Osteoblast (primary cell): ENCODE measurements at places on chromosomes 5 and 9. TPM values are rescaled to one million over a fixed set of nuclear protein-coding genes. Genes with fewer than 3 reads are reported as not detected.

GRCh38 chr5:98750693-98751092 lies 22.8 kb upstream of the RGMB start:
- no peak for DNase-seq

GRCh38 chr5:123176224-123176937 lies 87.3 kb downstream of the PRDM6 start:
- no peak for DNase-seq

- DNase-seq = no peak
These were observed 72.4 kb upstream of the MPDZ start for GRCh38 chr9:13351778-13352386.

Gene LCP2
- not detected in 2 replicates for total RNA-seq
